A549 treated with Mapracorat at 1 μM for 4 hours (cell line): ENCODE measurements at places on chromosomes 7 and 10. TPM values are rescaled to one million over a fixed set of nuclear protein-coding genes. Genes with fewer than 3 reads are reported as not detected.

Gene CNTNAP2
- total RNA-seq = 0.03 to 0.04 TPM in 2 of 5 replicates, not detected in the others

Gene TWIST1
- total RNA-seq = 1.5 to 4.4 TPM (median 3.9 TPM) in 5 replicates

Gene OGDHL
- 0.16 to 0.46 TPM (median 0.25 TPM) in 5 replicates for total RNA-seq

Gene PCBD1
- 193 to 253 TPM (median 225 TPM) in 5 replicates for total RNA-seq

Gene GRID2IP
- total RNA-seq = 0.08 TPM in 1 of 5 replicates, not detected in the others

Gene ATP6V0A4
- total RNA-seq = 0.14 to 0.27 TPM (median 0.18 TPM) in 5 replicates

Gene LRRN3
- 0.04 to 0.05 TPM in 2 of 5 replicates, not detected in the others for total RNA-seq

Gene FOXP2
- not detected in 5 replicates for total RNA-seq

Gene ICA1
- total RNA-seq = 0.77 to 1.6 TPM (median 1.00 TPM) in 5 replicates

Gene VAX1
- 0.97 to 1.7 TPM (median 1.5 TPM) in 5 replicates for total RNA-seq

Gene FGL2
- not detected in 5 replicates for total RNA-seq

Gene PTPRZ1
- total RNA-seq = not detected in 5 replicates
